ENCODE measurements at places on chromosomes 2 and 18. TPM values are rescaled to one million over a fixed set of nuclear protein-coding genes. Genes with fewer than 3 reads are reported as not detected.
A peak's percentile ranks its signal among the peaks of the same experiment; 100 is the strongest.

Gene SLC39A10
- total RNA-seq = 63.2 TPM

Gene BMP10
- not detected for total RNA-seq

DNA sequence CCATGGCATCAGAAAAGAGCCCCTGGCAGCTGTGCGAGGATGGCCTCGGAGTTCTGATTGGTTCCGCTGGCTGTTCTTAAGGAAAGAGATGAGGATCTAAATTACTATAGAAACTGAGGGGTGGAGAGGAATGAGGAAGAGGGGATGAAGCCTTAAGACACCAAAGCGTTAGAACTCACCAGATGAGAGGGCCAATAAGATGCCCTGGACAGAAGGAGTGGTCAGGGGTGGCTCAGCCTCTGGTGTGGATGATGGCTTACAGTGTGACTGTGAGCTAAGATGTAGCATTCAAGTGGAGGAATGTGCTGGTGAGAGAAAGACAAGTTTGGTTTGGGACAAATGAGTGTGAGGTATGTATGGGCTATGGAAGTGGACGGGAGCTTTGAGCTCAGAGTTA lies 97.8 kb downstream of the ZFP36L2 start:
- peak overlapping the region; percentile 5 for H3K27ac ChIP-seq
- H3K27me3 ChIP-seq = no peaks in the 10 kb centered on the region
- no peak for DNase-seq
- peaks cover 44% of the 10 kb centered on the region for H3K4me1 ChIP-seq
- H3K4me3 ChIP-seq = peak overlapping the region; percentile 3

DNA sequence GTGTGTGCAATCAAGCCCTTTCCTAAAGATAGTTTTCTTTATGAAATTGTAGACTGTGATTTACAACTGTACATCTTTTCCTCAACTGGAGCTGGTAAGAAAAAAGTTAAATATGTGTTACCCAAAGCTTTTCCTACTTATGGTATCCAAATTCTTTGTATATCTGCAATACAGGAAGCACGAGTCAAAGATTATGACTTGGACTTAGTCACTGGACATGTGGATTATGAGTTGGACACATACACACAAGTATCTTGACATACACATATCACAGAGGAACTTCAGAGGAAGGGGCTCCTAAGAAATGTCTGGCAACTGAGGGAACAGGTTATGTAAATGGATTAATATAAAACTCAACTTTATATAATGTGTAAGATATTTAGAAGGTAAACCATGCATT lies 35.2 kb downstream of the PRELID3A start:
- no peaks in the 10 kb centered on the region for H3K27me3 ChIP-seq
- no peak overlapping the region for H3K27ac ChIP-seq
- peaks cover 12% of the 10 kb centered on the region for H3K36me3 ChIP-seq
